ENCODE measurements at places on chromosomes 12 and 14. TPM values are rescaled to one million over a fixed set of nuclear protein-coding genes. Genes with fewer than 3 reads are reported as not detected.

The SLC2A3 gene
- total RNA-seq, result 125 TPM

The APOF gene
- not detected for total RNA-seq

The CACNA2D4 gene
- 4.0 TPM for total RNA-seq

DNA sequence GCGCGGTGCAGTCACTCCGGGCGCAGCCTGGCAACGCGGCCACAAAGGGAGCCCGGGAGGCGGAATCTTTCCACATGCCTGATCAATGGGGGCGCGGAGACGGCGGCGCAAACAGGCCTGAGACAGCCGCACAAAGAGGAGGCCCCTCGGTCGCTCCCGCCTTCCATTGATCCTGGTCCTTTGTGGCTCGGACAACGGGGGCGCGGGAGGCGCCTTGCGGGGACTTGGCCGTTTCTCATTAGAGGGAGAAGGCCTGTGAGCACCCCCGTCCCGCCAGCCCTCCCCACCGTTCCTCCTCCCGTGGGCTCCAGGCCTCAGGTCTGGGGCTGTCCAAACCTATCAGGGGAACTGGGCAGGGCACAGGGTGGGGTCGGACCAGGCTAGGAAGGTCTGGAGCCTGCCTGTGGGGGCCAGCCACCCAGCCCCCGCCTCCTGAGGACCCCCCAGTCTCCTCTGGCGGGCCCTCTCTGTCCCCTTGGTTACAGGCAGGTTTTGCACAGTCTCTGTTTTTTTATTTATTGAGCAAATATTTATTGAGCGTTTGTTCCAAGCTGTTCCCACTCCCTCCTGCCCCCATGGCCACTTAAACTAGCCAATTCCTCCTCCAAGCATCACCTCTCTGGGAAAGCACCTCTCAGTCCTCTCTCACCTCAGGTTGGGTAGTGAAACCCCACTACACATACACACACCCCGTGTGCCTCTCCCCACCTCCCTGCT lies 29.0 kb upstream of the MSI1 start:
- no peak for DNase-seq

The SETD3 gene
- 54.5 TPM for total RNA-seq

DNA sequence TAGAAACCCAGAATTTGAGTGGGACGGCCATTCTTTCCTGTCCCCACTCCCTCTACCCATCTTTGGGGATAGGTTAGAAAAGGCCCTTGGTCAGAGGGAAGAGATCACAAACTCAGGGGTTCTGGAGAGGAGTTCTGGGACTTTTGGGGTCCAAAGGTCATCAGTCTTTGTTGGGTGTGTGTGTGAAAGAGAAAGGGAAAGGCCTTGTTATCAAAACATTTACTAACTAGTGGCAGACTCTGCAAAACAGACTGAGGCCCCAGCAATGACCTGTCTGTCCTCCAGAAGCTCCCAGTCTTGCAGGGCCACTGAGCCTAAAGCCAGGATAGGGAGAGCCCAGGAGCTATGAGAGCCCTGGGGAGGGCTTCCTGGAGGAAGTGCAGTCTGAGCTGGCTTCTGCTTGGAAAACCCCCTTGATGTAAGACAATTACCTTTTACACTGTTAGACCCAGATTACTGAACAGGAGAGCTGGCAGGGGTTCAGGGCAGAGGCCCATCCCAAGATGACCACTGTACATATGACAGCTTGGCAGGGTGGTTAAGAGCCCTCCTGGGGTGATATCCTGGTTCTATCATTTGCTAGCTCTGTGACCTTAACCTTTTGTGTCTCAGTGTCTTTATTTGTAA lies 429.1 kb upstream of the CCDC196 start:
- no peak for DNase-seq

- DNase-seq, result no peak
These were observed 139.9 kb downstream of the AKAP6 start for GRCh38 chr14:32468955-32469354.

DNA sequence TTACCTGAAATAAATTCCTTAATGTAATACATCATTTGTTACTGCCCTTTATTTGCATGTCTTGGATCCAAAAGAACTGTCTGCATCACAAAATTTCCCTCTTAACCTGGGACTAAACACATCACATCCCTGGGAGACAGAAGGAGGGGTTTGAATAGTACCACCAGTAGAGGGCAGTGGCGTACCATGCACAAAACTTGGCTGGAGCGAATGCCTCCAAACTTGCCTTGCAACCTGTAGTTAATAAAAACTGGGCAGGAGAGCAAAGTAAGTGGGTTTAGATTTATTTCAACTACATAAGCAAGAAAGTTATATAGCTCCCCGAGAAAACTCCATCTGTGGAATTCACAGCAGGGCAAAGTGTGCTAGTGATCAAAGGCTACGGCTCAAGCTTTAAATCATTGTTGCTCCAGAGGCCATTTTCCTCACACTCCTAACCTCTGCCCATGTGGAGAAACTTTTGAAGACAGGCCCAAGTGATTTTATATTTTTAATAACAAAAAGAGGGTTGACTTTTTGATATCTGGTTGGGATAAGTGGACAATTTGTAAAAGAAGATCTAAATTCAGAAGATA lies 1176.7 kb upstream of the SEL1L start:
- peak; percentile 11 for DNase-seq

DNA sequence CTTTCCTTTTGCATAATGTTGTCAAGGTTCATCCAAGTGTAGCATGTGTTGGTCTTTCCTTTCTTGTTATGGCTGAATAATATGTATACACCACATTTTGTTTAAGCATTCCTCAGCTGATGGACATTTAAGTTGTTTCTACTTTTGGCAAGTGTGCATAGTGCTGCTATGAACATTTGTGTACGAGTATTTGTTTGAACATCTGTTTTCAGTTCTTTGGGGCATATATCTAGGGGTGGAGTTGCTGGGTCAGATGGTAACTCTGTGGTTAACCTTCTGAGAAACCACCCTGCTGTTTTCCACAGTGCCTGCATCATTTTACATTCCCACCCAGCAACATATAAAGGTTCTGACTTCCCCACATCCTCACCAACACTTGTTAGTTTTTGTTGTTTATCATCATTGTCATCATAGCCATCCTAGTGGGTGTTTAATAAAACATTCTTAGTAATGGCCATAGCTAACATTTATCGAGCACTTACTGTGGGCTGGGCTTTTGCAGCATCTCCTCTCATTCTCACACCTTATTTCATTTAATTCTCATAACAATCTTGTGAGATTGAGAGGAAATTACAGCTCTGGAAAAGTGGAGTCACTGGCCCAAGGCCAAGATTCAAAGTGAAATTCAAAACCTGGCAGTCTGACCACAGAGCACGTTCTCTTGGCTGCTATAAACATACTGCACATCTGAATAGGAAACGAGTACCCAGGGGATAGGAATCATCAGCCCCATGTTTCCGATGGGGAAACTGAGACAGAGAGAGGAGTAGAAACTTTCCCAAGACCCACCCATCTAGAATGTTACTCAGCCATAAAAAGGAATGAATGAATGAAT lies 193.6 kb downstream of the KSR2 start:
- no peak for DNase-seq

The RNASE7 gene
- not detected for total RNA-seq

- no peak for DNase-seq
These were observed 7.4 kb downstream of the ZNF219 start for GRCh38 chr14:21090940-21091663.

DNA sequence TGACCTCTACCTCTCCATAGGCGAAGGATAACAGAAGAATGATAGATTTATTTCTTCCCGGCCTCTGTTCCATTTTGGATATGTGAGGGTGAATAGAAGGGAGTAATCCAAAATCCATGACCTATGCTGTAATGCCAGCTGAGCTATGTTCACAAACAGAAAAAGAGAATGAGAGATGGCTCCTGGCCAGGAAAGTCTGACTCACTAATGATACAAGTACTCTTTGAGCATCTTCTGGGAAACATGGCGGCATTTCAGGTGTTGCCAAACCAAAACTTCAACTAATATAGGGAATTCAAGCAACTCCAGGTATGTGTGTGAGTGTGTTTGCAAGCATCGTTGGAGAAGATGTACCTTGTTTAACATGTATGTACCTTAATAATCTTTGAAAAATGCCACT lies 55.1 kb downstream of the MED13L start:
- peak; percentile 30 for DNase-seq

DNA sequence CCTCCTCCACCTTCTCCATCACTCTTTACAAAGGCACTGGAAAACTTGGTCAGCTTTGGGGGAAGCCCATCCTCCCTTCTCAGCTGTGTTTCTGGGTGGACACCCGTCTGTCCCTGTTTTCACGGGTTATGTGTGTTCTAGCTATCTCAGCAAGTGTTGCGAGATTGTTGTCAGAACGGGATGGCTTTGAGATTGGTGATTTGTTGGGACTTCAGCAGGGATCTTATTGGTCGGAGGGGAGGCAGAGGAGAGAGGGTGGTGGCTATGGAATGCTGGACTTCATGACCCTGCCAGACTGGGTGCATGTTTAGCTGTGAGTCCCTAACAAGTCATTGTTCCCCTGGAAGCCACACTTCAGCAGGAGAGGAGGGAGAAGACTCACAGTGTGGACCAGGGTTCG lies 2.1 kb downstream of the USP5 start:
- DNase-seq, result no peak

The FAM90A1 gene
- total RNA-seq, result 0.40 TPM

DNA sequence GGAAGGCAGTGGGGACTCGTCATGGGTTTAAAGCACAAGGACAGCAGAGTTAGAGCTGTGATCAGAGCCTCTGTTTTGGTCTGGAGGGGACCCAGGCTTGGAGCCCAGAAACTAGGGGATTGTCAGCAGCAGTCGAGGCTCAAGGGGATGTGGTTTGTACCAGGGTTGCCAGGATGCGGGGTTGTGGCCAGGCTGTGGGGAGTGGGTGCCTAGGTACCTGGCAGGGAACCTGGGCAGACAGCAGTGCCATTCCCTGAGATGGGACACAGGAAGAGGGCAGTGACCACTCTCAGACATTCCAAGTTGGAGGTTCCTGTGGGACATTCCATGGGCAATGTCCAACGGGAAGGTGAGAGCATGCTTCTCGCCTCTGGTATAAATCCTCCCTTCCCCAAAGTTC lies 222.3 kb downstream of the SLC41A2 start:
- no peak for DNase-seq

The ADAMTS20 gene
- not detected for total RNA-seq

The APOLD1 gene
- total RNA-seq, result 2.3 TPM

The ABHD12B gene
- total RNA-seq, result not detected

- no peak for DNase-seq
These were observed 1324.1 kb downstream of the AACS start for GRCh38 chr12:126389220-126389841.

The VRTN gene
- total RNA-seq, result not detected

The SLC2A14 gene
- total RNA-seq, result 0.08 TPM

The AQP2 gene
- total RNA-seq, result not detected

GRCh38 chr12:31582155-31582554 lies 8.8 kb downstream of the DENND5B start:
- DNase-seq, result no peak

GRCh38 chr14:80078501-80078900 lies 132.8 kb downstream of the DIO2 start:
- no peak for DNase-seq

The EXD2 gene
- 13.0 TPM for total RNA-seq

DNA sequence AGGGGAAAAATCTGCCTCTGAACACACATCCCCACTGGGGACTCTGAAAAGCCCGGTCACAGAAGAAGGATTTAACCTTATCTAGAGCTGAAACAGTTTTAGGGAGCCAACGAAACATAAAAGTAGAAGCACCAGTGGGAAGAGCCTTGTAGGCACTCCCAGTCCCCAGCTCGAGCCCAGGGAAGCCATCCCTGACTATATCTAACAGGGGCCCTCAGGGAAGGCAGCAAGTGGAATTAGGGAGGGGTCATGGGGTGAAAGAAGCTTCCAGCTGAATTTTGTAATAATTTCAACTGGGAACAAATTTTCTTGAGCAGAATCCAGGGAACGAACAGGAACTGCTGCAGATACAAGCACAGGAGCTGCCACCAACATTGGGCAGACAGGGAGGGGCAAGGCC lies 127.8 kb downstream of the BMP4 start:
- no peak for DNase-seq

DNA sequence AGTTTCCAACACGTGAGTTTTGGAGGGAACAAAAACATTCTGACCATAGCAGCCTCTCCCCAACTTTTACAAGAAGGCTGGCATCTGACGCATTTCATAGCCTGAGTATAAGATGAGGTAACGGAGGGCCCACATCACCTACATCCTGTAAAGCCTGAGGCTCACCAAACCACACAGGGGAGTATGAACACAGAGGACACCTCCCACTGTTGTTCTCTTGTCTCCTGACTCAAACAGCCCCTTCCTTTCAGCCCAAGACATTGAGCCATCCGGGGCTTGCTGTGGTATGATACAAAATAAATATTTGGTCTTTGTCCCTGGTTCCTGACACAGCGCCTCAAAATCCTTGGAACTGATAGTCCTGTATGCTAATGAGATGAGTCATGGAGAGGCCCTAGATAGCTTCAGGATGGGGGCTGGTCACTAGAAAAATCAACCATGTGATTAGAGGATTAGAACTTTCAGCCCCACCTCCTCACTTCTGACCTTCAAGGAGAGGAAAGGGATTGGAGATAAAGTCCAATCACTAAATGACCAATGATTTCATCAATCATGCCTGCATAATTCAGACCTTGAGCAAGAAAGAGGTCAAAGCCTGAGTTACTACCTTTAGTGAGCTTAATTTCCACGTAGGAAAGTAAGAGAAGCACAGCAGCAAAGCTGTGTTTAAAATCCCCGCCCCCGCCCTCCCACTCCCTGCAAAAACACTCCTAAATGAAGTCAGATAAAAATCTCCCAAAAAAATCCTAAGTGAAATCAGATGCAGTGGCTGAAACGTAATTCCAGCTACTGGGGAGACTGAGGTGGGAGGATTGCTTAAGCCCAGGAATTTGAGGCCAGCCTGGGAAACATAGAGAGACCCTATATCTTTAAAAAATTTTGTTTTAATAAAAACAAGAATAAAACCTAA lies 236.4 kb downstream of the PCNX1 start:
- DNase-seq, result peak; percentile 61

GRCh38 chr12:93167841-93168492 lies 209.8 kb upstream of the NUDT4 start:
- DNase-seq, result peak; percentile 40

Measured in activated naive CD8-positive, alpha-beta T cell treated with anti-CD3 and anti-CD28 coated beads for 36 hours (primary cell).